Activated CD4-positive, alpha-beta T cell treated with anti-CD3 and anti-CD28 coated beads, Interleukin-2, amount 50 U/mL, for 1 hour (primary cell): ENCODE measurements at places on chromosomes 4 and X.

DNA sequence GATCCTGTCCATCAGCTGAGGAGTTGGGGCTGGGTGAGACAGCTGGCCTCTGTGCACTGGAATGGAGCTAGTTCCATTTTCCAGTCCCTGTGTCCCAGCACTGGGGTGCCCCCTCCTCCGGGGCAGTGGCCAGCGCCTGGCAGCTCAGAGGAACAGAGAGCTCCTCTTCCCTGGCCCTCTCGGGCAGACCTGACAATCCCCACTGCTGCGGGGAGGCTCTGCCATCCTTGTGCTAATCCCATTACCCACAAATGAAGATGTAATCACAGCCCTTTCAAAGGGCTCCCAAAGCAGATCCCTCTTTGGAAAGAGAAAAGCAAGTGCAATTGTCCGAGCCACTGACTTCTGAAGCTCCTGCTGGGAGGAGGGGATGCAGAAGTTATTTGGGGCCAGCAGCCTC is 75.1 kb upstream of the MSX1 start:
- DNase-seq: no peak

- no peak for DNase-seq
Measured at GRCh38 chr4:130563889-130564418, 1468.0 kb downstream of the C4orf33 start.

GRCh38 chrX:105567082-105567481 is 255.3 kb upstream of the NRK start:
- DNase-seq: no peak

DNA sequence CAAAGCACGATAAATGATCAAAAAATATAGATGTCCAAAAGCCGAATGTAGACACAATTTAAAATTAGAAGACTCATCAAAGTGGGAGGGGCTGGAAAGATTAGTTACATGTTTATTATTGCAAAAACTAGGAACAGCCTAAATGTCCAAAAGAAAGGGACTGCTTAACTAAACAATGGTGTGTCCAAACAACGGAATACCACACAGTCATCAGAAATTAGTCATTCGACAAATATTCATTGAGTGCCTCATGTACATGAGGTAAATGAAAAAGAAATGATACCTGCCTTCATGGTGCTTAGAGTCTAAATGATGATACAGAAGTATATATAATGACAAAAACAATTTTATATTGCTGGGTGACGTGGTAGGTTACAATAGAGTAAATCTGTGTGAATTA is 139.7 kb downstream of the MAML3 start:
- no peak for DNase-seq

GRCh38 chr4:128930051-128930450 is 120.6 kb downstream of the JADE1 start:
- no peak for DNase-seq

- no peak for DNase-seq
Measured at GRCh38 chr4:136742333-136742732, 790.0 kb downstream of the PCDH18 start.

DNA sequence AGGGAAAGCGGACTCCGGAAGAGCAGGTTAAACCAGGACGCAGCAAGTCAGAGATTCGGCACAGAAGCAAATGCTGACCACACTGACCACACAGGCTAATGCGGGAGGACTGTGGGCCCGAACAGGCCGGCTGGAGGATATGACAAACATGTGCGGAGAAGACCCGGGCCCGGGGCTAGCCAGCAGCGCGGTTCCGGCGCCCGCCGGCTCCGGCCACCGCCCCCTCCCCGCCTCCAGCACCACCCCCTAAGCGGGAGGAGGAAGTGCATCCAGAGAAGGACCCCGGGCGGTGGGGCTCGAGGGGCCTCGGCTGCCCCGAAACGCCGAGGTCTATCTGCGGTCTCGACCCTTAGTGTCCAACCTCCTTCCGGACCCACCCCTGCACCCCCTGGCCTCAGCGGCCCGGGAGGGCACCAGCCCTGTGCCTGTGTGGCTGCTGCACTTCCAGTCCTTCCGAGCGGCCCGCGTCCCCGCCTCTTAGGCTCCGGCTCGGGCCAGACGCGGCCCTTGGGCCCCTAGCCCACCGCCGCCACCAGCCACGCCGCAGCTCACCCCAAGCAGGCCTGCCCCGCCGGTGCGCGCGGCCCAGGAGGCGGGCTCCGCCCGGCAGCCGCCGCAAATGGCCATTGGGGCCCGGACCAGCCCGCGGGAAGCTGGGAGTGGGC is 2.1 kb downstream of the ELOVL6 start:
- DNase-seq: peak; percentile 11

GRCh38 chr4:168748807-168749206 is 252.0 kb downstream of the PALLD start:
- DNase-seq: no peak

GRCh38 chr4:185914583-185915199 is 102.7 kb upstream of the SORBS2 start:
- DNase-seq: no peak

GRCh38 chr4:142314247-142314646 is 531.9 kb downstream of the INPP4B start:
- no peak for DNase-seq

DNA sequence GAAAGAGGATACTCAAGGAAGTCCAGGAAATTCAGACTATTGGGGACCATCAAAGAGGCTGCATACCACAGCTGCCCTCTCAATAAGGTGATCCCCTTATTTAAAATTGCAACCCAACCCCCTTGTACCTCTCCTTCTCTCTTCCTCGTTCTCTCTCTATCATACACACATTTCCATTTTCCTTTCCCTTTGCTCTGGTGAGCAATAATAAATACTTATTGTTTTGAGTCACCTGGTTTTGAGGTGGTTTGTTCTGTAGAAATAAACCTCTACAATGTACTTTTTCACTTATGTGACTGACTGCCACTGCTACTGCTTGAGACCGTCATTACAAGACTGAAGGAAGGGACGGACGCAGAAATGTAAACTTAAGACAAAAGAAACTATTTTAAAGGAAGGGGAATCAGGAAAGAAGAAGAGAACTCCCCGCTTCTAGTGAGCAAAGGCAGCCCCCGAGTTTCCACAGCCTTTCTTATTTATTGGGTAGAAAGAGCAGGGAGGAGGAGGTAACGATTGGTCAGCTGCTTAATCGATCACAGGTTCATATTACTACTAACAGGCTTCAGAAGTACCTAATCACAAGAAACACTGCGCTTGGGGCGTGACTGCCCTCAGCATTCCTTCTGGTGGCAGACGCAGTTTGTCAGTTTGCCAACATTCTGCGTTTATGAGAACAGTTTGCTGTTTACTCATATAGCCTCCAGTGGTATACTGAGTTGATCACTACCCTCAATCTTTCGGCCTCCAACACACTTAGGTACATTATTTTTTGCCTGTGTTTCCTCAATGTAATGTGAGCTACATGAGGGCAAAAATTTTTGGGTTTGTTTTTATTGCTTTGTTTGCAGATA is 16.9 kb upstream of the TMEM165 start:
- no peak for DNase-seq

DNA sequence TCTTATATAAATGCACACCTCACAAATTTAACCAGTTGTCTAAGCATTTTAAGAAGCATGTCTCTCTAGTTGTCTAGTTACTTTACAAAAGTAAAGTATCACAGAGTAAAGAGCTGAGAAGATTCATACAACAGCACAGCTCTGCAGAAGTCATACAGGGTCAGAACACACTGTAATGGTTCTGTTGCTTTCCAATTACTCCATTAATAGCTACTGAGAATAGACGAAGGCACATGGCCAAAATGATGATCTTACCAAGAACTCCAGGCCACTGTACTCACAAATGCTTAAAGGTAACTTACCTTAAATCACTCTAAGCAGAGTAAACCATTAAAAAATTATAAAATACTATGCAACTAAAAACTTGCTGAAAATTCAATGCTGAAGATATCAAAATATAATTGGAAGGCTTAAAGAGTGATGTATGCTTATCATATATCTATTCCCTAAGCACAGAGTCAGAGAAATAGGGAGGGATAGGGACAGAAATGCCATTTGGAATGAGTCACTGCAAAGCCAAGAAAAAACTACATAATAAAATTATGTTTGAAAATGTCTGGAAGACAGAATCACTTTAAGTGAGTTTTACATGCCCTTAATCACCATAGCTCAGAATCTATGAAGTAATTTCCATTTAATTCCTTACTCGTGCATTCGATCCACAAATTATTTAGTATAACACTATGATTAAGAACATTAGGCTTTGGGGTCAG is 71.0 kb downstream of the DDX60L start:
- DNase-seq: no peak

- DNase-seq: no peak
Measured at GRCh38 chrX:43836435-43837184, 45.6 kb downstream of the MAOB start.

DNA sequence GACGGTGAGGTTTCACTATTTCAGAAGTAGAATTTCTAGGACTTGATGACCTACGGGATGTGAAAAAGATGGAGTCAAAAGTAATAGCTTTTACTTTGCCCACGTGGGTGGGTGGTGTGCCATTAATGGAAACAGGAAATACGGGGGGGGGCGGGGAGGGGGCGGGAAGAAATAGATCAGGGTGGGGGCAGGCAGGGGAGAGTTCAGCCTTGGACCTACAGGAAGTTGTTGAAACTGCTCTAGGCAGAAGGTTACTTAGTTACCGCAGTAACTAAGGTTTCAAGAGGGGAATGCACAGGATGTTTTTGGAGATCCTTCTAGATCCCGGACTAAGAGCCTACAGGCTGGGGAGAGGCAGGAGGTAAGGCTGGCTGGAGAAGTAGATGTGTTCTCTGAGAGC is 3.6 kb upstream of the FHL1 start:
- DNase-seq: no peak

- no peak for DNase-seq
Measured at GRCh38 chr4:106273831-106274230, 42.2 kb downstream of the TBCK start.

DNA sequence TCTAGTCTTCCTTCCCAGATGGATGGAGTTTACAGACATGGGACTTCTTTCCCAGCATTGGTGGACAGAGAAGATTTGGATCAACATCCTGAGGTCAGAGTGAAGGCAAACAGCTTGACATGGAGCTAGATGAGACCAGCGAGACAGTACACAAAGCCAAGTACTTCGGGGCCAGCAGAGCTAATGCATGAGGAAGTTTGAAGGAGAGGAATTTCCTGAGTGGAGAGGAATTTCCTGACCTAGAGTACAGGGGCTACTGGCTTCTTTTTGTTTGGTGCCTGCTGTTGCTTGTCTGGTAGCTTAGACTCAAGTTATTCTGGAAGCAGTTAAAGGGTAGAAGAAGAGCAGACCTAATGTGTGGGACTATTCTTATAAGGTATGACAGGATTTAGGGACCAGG is 69.1 kb upstream of the EOLA2 start:
- no peak for DNase-seq
